BE2C (cell line): ENCODE measurements at places on chromosomes 7 and 10.

DNA sequence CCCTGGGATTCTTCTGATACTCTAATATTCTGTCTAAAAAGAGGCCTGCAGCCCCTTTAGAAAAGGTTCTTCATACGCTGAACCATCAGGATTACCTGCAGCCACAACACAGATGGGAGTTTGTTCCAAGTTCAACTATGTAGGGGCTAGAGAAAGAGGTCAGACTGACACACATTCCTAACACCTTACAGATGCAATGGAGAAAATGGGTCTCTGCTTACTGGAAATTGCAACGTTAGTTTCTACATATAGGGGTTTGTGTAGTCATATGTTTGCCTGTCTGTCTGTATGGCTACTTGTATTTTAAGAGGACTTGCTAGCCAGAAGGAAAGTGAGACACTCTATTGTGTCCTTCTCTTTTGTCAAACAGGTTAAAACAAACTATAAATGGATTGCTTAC lies 618.5 kb downstream of the INHBA start:
- no peak for DNase-seq

- DNase-seq, result no peak
These were observed 90.8 kb upstream of the FGL2 start for GRCh38 chr7:77290425-77290824.

DNA sequence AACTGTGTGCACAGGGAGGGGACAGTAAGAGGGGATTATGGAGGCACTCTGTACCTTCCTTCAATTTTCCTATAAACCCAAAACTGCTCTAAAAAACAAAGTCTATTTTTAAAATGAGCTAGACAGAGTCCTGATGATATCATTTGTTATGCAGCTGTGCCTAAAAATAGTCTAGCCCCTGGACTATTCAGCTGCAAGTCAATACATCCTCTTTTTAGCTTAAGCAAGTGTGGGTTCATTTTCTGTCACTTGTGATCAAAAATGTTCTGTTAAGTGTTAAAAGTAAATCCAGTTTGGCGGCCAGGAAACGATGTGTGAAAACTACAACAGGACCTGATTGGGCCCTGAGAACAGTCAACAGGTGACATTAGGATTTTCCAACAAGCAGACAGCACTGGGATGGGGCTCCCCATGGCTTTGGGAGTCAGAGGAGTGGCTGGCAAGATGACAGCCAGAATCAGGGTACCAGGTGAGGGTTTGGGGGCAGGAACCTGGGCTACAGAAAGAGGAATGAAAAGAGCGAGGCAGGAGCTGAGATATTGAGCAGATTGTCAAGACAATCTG lies 33.9 kb downstream of the FAM107B start:
- DNase-seq, result no peak

- no peak for DNase-seq
These were observed 166.4 kb downstream of the CCSER2 start for GRCh38 chr10:84494849-84495180.

DNA sequence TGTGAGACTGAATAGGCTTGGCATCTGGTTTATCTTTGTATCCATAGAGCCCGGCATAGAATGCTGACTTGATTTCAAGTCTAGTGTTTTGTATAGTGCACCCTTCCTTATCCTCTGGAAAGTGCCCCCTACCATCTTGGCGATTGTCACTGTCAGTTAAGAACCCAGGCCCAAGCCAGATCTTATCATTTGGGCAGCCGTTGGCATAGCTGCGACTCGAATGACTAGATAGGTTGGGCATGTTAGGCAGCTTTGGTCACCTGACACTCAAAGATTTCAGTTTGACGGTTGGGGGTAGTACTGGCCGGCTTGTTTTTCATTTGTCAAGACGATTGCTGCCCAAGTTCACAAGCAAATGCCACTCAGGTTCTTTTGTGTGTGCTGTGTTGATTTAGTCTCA lies 6.6 kb downstream of the NIPSNAP2 start:
- no peak for DNase-seq

GRCh38 chr7:9835199-9835598 lies 1138.5 kb upstream of the PHF14 start:
- DNase-seq, result no peak

GRCh38 chr7:7354674-7355073 lies 172.3 kb downstream of the C1GALT1 start:
- DNase-seq, result no peak

DNA sequence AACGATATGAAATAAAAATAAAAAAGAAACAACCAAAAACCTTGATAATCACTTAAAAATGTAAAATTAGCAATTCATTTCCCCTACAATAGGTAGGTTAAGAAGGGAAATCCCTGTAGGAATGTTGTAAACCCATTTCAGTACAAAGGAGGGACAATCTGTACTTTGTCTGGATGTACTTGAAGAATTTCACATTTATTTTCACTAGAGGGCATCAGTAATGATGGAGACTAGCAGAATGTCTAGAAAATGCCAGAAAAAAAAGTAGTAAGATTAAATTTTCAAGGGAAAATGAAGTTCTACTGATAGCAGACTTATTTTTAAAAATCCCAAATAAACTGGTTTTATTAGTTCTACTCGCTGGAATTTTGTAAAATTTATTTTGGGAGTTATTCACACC lies 209.0 kb upstream of the FZD1 start:
- no peak for DNase-seq

DNA sequence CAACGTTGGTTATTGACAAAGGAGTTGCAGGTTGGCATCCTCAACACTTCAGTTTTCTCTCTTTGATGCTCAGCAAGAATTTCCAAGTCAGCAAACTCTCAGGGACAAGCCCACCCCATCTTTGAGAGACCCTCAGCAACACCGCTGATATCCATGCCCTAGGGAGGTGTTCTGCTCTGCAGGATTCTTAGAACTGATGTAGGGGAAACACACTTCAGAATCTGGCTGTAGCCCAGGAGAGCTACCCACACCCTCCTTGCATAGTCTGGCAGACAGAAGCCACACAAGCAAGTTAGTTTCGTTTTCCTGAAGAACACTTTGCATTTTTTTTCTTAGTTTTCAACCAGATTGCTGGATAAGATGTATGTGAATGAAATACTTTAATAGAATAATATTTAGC lies 822 bp downstream of the SAMD9L start:
- no peak for DNase-seq

- DNase-seq, result no peak
These were observed 491.8 kb upstream of the GHITM start for GRCh38 chr10:83647526-83647925.

DNA sequence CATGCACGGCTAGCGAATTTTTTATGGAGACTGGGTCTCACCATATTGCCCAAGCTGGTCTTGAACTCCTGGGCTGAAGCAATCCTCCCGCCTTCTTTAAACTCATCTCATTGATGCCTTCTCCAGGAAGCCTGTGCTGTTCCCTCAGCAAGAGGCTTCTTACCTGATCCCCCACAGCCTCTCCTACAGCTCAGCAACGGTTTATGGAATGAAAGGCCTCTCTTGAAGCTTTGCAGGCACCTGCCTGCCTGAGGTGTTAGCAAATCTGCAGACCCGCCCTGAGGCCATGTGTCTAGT lies 468 bp upstream of the TRIM56 start:
- DNase-seq, result no peak

GRCh38 chr7:99955247-99955646 lies 20.6 kb downstream of the AZGP1 start:
- no peak for DNase-seq

DNA sequence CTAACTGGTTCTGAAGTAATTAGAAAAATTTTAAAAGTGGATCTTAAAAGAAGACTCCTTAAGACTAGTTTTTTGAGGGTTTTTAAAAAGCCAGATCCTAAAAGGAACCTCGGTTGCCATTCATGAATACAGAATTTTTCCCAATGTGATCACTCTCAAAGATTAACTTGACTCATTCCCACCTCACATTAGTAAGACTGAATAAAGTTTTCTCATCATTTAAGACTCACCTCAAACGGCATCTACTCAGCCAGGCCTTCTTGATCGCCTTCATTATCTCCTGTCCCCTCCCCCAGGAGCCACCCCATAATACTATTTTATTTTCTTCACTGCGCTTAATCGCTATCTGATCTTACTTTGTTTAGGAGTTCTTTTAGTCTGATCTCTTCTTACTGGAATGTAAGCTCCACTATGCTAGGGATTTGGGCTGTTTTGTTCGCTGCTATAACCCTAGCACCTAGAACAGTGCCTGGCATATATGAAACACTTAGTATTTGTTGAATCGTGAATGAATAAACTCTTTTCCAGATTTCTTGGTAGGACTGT lies 55.9 kb upstream of the PCGF5 start:
- no peak for DNase-seq

- DNase-seq, result no peak
These were observed 131.7 kb upstream of the EEPD1 start for GRCh38 chr7:36021367-36021766.

DNA sequence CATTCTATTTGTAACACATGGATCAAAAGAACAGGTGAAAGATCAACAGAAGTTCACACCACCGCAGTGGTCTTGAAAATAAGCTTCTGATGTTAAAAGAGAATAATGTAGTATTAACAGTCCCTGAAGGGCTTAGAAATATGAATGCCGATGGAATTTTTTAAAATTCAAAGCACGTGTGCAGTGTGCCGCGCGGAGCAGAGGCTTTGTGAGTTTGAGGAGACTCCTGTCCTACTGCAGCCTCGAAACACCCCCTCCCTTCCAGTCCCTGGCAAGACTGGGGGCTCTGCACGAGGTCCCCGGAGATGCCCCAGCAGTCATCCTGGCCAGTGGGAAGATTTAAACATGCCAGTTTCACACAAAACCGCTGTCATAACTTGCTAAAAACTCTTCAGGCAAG lies 196.6 kb downstream of the DIP2C start:
- DNase-seq, result no peak

DNA sequence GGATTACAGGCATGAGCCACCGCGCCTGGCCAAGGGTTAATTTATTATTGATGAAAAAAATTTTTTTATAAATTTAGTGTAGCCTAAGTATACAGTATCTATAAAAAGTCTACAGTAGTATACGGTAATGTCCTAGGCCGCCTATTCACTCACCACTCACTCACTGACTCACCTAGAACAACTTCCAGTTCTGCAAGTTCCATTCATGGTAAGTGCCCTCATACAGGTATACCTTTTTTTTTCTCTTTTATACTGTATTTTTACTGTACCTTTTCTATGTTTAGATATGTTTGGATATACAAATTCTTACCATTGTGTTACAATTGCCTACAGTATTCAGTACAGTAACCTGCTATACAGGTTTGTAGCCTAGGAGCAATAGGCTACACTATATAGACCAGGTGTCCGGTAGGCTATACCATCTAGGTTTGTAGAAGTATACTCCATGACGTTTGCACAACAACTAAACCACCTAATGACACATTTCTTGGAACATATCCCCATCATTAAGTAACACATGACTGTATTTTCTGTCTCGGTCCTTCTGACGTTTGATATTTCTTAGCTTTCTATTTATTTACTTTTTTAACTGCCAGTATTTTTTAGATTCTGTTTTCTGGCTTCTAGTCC lies 23.4 kb downstream of the IRF5 start:
- DNase-seq, result no peak

DNA sequence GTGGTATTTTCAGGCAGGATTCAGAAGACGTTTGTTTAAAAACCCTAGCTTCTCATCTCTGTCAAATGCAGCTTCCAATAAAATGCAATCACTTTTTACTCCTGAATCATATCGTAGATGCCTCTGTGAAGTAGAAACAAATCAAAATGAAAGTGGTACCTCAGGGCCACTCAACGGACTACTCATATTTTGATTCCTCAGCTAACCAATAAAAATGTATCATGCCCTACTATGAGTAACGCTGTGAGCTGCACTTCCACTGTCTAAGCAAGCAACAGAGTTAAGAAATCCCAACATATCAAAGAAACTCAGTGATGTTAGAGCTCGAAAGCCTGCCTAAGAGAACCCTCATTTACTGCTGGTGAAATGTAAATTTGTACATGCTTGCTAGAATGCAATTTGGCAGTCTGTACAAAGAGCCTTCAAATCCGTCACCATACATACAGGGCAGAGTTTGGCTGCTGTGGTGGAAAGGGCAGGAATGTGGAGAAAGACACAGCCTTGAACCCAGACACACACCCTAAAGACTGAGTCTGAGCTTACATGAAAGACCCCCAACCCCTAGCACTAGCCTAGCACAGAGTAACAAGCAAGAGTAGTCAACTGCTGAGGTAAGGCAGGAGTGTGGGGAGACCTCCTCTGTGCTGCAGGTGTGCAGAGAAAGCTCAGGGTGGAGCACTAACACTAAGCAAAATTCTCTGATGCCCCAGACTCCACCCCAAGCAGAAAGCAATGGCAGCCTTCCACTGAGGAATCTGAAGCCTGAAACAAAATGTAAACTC lies 151.5 kb downstream of the ANK3 start:
- peak; percentile 18 for DNase-seq

DNA sequence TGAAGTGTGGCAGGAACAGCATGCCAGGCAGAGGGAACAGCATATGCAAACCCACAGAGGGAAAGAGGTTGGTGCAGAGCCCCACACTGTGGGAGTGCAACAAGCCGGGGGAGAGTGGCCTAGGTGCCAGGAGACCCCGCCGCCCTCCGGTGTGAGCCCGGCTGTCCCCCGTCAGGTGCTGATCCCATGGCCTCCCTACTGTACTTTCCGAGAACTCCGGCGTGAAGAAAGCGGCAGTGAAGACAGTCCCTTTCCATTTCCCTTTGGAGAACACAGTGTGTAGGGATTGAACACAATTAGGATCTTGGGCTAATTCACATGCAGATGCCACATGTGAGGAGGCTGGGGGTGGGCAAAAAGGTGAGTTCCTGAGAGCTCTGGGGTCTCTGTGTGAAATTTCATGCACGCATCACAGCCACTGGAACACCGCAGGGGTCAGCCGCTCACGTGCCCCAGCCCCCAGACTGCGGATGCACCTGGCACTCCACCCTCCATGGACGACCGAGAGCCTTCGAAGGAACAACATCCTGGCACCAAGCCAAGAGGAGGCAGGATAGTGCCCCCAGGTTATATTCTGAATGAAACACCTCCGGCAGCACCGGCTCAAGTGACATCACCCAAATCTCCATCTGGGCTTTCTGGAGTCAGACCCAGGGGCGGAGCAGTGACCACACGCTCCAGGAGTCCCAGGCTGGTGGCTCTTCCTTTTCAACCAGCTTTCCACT lies 82.1 kb upstream of the PPP2R2D start:
- DNase-seq, result no peak

- DNase-seq, result no peak
These were observed 902.4 kb downstream of the LRMDA start for GRCh38 chr10:76333796-76334195.

- no peak for DNase-seq
These were observed 17.3 kb downstream of the KLLN start for GRCh38 chr10:87846023-87846422.

GRCh38 chr7:159093351-159093971 lies 51.2 kb downstream of the VIPR2 start:
- no peak for DNase-seq
